ENCODE measurements at places on chromosomes 7 and 10. TPM values are rescaled to one million over a fixed set of nuclear protein-coding genes. Genes with fewer than 3 reads are reported as not detected.

DNA sequence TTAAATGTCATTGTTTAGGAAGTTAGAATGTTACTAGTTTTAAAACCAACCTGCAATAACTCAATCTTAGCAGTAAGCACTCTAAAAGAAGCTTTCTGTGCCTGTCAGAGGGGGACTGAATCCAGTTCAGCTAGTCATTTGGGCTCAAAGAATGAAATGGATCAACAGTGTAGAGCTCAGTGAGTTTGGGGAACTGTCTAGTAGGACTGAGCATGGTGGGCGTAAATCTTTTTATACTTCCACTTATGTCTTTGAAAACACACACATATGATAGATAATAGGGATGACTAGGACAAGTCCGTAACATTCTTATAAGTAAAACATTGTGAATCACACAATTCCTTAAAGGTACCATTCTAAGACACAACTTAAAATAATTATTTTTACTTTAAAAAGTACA, 11.5 kb downstream of the GSAP start:
- DNase-seq: no peak

- peak; percentile 30 for DNase-seq
Measured at GRCh38 chr10:130463104-130463875, 327.1 kb downstream of the GLRX3 start.

DNA sequence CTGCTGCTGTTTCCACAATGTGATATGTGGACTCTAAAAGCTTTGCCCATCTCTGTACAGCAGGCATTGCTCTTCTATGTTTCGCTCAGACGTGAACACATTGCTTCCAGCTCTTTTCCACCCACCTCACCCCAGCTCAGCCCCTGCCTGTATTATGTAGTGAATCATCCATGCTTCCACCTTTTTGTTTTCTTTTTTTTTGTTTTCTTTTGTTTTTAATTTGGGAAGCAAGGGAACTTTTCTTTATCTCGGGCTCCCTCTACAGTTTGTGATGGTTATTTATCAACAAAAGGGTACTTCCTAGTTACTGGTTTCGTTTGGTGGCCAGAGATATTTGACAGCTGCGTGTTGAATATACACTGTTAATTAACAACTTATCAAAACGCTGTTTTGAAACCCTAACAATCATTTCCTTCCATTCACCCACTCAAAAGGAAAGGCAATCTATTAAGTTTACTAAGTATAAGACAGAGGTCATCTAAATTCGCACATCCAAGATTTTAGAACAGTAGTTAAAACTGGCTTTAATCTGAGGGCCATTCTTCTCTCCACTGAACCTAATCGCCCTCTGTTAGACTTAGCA, 127.9 kb upstream of the STK17A start:
- no peak for DNase-seq

DNA sequence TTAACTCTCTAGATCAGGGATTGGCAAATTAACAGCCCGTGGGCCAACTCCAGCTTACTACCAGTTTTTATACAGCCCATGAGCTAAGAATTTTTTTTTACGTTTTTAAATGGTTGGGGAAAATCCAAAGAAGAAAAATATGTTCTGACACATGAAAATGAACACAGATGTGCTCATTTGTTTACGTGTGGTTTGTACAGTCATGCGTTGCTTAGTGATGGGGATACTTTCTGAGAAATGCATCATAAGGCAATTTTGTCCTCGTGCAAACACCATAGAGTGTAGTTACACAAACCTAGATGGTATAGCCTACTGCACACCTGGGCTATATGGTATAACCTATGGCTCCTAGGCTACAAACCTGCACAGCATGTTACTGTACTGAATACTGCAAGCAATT, 8.3 kb upstream of the SMKR1 start:
- no peak for DNase-seq

Gene CALY
- not detected for total RNA-seq

Gene ITGB8
- total RNA-seq: 6.1 TPM

DNA sequence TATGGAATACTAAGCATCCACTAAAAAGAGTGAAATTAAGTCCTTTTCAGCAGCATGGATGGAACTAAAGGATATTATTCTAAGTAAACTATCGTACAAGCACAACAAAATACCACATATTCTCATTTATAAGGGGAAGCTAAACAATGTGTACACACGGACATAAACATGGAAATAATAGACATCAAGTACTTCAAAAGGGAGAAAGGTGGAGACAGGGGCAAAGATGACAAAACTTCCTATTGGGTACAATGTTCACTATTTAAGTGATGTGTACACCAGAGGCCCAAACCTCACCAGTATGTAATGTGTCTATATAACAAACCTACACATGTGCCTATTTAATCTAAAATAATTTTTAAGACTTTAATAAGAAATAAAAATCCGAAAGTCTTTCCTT, 2.2 kb upstream of the AKR1C4 start:
- no peak for DNase-seq

- DNase-seq: peak; percentile 88
Measured at GRCh38 chr7:51316666-51317581, at the start of gene COBL. TSS of gene COBL (minus strand) at chr7:51316809. CDS start at chr7:51316633, 176 bp downstream.

Gene CRYGN
- 1.5 TPM for total RNA-seq

DNA sequence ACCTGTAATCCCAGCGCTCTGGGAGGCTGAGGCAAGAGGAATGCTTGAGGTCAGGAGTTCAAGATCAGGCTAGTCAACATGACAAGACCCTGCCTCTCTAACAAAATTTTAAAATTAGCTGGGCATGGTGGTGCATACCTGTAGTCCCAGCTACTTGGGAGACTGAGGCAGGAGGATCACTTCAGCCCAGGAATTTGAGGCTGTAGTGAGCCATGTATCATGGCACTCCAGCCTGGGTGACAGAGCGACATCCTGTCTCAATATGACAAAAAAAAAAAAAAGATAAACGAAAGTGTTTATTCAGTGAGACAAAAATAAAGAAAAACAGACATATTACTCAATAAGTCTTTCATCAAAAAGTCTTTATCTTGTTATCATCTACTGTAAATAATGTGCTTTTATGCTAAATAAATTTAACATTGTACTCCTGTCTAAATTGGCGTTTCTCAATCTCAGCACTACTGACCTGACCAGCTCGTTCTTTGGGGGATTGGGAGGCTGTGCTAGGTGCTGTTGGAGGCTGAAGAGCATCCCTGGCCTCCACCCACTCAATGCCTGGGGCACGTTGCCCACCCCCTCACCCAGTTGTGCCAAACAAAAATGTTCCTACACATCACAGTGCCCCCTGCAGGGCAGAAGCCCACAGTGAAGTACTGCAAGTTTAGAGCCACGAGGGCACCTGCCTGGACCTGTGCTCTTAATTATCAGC, 57.7 kb downstream of the NCAPG2 start:
- DNase-seq: no peak

- DNase-seq: no peak
Measured at GRCh38 chr7:102227371-102227770, 59.3 kb upstream of the SH2B2 start.

DNA sequence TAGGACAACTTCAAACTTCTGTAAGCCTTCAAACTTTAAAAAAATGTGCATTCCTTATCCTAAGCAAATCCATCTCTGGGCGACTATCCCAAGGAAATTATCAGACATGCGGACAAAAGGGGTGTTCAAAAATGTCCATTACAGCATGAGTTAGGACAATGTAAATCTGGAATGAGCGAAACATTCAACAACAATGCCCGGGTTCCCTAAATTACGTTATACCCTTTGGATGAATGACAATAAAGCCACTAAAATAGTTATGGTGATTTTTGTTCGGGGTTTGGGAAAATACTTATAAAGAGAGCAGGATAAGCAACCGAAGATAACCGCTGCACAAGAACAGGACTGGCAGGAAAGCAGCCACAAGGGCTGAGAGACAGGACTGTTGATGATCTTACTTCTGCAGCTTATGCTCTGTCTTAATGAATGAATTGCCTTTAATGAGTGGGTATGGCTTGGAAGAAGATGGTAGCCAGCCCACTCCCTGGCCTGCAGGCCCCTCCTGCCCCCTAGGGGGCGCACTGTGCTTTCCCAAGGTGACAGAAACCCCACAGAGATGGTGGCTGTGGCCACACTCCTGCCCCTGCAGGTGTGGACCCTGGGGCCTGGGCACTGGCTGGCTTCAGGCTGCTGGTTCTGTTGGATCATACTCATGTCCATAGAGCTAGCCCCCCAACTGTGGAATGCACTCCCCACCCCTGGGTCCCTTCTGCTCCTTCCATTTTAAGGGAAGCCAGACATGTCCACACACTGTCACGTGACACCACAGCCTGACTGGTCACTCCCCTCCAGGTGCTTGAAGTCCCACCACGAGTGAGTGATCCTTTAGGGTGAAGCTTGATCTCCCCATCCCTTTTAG, 45.0 kb downstream of the ZCCHC24 start:
- no peak for DNase-seq

Gene PLAC9
- 94.2 TPM for total RNA-seq

Gene XRCC2
- 0.29 TPM for total RNA-seq

DNA sequence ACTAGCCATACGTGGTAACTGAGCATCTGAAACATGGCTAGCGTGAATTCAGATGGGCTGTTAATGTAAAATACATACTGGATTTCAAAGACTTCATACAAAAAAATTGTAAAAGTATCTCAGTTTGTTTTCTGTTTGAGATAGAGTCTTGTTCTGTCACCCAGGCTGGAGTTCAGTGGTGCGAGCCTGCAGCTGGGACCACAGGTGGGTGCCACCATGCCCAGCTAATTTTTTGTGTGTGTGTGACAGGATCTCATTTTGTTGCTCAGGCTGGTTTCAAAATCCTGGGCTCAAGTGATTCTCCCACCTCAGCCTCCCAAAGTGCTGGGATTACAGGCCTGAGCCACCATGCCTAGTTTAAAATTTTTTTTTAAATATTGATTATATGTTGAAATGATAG, 4.5 kb downstream of the TMEM243 start:
- DNase-seq: no peak

- DNase-seq: no peak
Measured at GRCh38 chr10:3574451-3574850, 210.6 kb downstream of the KLF6 start.

GRCh38 chr10:24457661-24458318, 248.9 kb downstream of the KIAA1217 start:
- no peak for DNase-seq

DNA sequence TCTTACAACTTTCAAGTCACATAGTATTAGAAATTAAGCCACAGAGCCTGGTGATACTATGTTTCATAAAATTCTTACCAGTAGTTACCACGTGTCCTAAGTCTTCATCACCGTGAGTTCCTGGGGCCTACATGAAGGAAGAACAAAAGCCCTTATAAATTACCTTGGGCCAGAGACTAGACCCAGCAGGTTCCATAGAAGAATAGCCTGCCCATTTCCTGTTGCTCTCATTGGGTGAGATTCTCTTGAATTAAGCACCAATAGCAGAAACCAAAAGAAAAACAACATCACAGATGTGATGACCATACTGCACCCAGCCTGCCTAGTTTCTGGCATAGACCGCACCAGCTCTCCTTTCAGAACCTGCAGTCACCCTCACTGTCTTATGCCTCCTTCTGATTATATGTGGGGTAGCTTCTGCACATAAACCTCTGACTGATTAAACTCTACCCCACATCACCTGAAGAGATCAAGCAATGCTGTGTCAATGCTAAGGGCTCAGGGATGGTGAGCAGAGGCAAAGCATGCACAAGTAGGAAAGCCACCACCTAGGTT, 18.0 kb upstream of the SEM1 start:
- no peak for DNase-seq

- no peak for DNase-seq
Measured at GRCh38 chr10:51204066-51204465, 129.8 kb downstream of the PRKG1 start.

Gene SPDYE16
- not detected for total RNA-seq

DNA sequence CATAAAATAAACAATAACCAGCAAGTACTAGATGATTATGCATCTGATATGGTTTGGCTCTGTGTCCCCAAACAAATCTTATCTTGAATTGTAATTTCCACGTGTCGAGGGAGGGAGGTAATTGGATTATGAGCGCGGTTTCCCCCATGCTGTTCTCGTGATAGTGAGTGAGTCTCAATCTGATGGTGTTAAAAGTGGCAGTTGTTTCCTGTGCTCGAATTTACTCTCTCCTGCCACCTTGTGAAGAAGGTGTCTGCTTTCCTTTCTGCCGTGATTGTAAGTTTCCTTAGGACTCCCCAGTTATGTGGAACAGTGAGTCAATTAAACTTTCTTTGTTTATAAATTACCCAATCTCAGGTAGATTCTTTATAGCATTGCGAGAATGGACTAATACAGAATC, 15.1 kb downstream of the CNTNAP2 start:
- DNase-seq: no peak

DNA sequence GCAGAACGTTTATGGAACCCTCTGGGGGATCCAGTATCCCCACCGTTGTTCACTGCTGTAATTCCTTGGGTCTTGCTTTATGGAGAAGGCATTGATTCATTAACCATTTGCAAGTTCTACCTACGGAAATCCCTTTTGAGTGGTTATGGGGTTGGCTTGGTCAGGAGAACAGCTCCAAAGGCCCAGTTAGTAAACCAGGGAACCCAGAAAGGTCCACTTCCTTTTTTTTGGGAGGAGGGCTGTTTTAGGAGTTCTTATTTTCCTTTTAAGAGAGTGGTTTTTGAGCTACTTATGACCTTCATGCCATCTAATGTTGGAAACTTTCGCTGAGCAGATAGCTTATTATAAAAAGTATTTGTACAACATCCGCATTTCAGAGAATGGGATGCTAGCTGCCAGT, 1.3 kb downstream of the POR start:
- no peak for DNase-seq

DNA sequence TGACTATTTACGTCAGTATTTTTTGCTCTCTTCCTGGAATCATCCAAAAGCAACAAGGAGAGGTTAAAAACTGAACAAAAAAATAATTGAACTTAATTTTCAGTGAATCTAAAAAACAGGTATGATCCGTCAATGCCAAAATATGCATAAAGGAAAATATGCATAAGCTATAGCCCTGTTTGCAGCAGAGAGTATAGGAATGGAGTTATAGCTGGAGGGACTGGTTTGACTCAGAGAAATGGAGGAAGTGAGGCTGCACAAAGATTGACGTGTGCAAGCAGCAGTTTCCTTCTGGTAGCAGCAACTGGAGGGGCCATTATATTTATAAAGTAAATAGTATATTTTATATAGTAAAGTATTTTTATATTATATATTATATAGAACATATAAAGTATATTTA, 37.1 kb downstream of the GNG11 start:
- DNase-seq: no peak

GRCh38 chr7:74056096-74056915, 27.3 kb upstream of the LIMK1 start:
- no peak for DNase-seq

Gene SYCE1
- total RNA-seq: 2.1 TPM

DNA sequence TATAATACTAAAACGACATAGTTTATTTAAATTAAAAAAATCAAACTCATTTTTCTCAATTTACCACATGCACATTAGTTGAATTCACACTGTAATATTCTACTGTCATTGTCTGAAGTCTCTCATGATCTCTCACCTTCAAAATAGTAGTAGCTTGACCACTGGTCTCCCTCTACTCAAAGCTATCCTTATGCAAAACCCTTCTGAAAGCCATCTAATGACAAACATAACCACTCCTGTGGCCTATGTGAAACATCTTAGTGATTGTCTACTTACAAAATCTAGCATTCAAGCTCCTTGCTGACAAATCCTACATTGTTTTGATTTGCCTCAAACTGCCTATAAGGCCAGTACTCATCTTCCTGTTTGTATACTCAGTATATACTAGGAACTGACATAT, 606.0 kb upstream of the GHITM start:
- DNase-seq: no peak
